ENCODE measurements at places on chromosomes 2 and 18.

- no peak for DNase-seq
These were observed 16.5 kb upstream of the CERS6 start for GRCh38 chr2:168439536-168439935.

- no peak for DNase-seq
These were observed 622.1 kb upstream of the ID2 start for GRCh38 chr2:8059794-8060193.

DNA sequence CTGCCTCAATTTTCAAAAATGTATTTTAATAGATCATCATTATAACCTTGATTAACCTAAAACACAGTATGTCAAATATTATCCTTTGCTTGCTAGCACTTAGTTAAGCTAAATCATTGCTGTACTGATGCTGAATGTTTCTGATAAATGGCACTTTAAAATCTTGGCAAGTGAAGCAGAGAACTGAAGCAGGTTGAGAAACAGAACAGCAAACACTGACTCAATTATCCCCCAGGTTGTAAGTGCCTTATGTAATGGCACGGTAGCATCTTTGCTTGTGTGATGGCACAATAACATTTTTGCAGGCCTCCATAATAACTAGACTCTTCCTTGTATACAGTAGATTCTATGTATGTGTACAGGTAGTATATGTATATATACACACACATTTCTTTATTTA lies 33.8 kb downstream of the ARHGAP15 start:
- no peak for DNase-seq

DNA sequence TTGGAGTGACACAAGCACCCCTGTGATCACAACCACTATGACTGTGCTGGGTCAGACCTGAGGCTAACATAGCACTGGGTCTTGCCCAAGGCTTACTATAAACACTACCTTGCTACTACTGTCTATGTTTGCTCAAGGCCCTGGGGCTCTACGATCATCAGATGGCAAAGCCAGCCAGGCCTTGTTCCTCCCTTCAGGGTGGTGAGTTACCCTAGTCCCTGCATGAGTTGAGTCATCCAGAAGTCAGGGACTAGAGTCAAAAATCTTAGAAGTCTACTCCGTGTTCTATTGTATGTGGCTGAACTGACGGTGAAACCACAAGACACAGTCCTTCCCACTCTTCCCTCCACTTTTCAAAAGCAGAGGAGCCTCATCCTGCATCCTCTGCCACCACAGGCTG lies 551.2 kb upstream of the FSIP2 start:
- DNase-seq, result no peak

- DNase-seq, result no peak
These were observed 47.5 kb downstream of the EPAS1 start for GRCh38 chr2:46344706-46345105.

DNA sequence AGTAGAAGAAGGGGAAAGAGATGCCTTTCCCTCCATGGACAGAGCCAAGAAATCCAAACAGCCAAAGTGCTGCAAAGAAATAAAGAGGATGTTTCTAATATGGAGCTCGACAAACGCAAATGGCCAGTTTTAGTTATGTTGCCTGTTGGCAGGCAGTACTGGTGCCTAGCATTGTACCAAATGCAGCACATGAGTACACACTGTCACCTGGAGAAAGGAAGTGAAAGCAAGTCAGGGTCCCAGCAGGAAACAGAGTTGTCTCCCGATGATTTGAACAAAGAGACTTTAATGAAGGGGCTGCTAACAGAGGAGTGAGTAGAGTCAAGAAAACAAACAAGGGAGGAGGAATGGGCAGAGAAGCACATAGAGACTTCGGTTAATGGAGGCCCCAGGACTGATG lies 623.0 kb downstream of the BCL11A start:
- DNase-seq, result no peak

Measured in CD4-positive, alpha-beta T cell treated with Interleukin-10 for 1 hour (primary cell).